Activated T-helper 1 cell treated with anti-CD3 and anti-CD28 coated beads, Interleukin-12 subunit alpha, Interleukin-12 subunit beta, Interleukin-2, Interleukin-4 antibody, amounts not matched to agents 30 ng/mL and 10 ng/mL and 1 ng/mL, durations not matched to agents 14 hours and 24 hours and 36 hours (primary cell): ENCODE measurements at places on chromosomes 6 and 20. TPM values are rescaled to one million over a fixed set of nuclear protein-coding genes. Genes with fewer than 3 reads are reported as not detected.

GRCh38 chr20:2558581-2559278 is 22.4 kb downstream of the TMC2 start:
- DNase-seq: no peak

DNA sequence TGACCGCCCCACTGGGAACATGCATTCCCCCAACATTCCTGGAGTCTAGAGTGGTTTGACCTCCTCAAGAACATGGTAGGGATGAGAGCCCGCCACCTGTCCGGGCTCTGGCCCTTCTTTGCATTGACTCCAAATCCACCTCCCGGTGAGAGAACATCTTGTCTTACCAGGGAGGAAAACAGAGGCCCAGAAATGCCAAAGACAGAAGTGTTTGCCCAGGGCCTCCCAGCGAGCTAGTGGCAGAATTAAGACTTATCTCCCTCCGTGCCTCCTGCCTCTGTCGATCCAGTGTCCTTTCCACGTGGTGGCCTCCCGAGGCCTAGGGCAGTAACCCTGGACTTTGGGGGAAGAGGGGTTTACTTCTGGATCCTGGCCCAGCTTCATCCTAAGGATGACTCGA is 134.8 kb downstream of the JPH2 start:
- no peak for DNase-seq

DNA sequence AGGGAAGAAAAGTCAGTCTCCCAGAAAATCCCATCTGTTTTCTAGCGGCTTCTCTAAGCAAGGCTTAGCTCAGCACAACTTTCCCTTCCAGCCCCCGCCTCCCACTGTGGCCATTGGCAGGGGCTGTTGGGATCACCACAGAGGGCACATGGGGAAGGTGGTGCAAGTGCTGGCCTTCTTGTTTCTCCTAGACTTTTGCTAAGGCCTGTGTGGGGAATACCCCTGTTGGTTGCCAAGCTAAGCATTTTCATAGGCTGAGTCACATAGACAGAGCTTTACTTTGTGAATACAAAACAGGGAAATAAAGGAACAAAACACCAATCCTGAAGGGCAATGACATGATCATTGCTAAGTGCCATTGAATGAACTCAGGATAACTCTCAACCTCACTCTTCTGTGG is 32.4 kb upstream of the TIAM2 start:
- no peak for DNase-seq

The CRISP1 gene
- total RNA-seq: not detected in 2 replicates

The TRIM10 gene
- 0.05 and 0.08 TPM in 2 replicates for total RNA-seq
